ENCODE measurements at places on chromosomes 11 and 22.
A peak's percentile ranks its signal among the peaks of the same experiment; 100 is the strongest.

GRCh38 chr11:63032457-63032856, 16.8 kb upstream of the SLC22A8 start:
- DNase-seq: no peak

DNA sequence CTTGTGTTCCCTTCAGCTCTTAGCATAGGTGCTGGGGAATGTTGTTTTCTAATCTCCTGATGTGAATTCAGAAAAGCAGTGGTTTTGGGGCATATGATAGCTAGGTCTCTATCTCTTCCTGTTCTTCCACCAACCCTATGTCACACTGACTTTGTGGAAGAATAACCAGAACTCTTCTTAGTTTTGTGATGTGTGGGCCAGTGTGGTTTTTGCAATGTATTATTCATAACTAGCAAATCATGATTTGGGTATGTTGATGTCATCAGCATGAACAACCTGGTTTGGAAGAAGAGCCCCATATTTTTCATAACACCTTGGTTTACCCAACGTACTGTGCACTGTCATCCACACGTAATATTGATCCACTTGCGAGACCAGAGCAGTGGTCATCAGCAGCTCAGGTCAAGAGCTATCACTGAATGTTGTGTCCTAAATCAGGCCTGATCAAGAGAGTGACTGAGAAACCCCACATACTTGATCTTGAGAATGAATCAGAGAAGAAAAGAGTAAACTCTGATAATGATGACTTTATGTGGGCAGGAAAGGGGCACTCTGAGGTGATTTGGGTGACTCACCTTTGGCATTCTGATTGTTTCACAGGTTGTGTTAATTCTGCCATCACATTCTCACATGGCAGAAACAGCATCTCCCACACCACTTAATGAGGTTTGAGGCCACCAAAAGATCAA, 19.4 kb upstream of the MS4A6E start:
- DNase-seq: no peak

DNA sequence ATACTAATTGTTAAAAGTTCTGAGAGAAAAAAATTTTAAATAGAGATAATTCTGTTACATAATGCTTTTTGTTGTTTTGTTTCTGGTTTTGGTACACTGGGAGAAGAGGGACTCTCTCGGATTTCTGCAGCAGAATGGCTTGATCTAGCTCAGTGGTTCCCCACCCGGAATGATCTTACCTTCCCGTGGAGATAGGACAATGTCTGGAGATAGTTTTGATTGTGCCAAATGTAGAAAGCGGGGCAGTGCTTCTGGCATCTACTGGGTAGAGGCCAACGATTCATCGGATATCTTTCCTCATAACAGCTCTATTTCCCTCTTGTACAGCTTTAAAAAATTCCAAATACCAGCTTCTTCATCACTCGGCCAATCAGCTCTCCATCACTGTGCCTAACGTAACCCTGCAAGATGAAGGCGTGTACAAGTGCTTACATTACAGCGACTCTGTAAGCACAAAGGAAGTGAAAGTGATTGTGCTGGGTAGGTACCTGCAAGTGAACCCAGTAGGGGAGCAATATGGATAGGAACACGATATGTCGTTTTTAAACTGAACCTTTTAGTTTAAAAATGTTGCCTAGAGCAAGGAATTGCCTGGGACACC, 13.2 kb downstream of the CRTAM start:
- DNase-seq: peak; percentile 25

DNA sequence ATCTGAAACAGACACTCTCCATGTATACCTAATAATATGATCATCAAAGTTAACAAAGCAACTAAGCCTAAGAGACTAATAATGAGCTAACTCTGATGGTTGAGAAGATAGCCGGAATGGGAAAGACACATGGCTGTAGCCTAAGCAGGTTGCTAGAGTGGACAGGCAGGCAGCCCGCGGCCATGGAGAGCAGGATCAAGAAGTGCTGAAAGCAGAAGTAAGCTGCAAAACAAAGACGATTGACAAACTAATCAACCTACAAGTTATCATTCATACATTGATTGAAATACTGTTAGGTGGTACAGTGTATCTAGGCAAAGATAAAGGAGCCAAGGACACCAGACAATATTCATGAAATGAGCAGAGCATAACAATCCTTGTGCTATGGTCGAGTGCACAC, 29.3 kb downstream of the SLN start:
- DNase-seq: no peak

GRCh38 chr22:30262917-30263741, 3.5 kb downstream of the OSM start:
- DNase-seq: peak; percentile 80

GRCh38 chr22:24938741-24939341, 7.7 kb downstream of the LHFPL7 start:
- DNase-seq: peak; percentile 11

DNA sequence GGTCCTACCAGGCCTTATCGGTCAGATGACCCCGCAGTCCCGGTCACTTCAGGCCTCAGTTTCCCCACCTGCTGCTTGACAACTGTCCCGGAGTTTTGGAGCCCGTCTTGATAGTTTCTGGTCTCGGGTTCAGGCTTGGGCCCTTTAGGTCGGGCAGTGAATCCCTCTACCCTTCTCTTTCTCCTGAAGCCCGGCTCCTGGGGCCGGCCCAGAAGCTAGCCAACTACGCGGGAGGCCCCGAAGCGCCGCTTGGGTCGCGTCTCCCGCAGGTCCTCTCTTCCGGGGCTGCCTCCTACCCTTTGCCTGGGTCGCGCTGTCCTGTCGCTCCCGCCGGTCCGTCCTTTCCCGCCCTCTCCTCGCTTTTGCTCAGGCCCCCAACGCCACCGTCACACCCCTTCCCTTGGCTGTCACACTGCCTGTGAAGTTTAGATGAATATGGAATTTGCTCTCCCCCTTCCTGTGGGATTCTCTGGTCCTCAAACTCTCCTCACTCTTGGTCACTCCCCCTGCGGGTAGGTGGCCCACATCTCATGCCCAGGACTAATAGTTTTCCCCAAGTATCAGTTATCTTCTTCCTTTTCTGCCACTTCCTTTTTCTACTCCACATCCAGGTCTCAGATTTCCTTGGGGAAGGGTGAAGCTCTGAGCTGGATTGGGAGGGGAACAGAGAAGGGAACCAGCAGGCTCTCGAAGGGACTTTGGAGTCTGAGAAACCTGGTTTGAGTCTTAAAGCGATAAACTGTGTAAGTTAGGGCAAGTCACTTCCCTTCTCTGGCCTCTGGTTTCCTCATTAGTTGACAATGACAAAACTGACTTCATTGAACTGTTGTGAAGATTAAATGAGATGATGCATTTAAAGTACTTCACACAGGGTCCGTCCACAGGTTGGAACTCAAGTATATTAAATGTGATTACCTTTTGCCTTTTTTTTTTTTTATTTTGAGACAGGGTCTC, 790 bp downstream of the RAB1B start:
- no peak for DNase-seq

DNA sequence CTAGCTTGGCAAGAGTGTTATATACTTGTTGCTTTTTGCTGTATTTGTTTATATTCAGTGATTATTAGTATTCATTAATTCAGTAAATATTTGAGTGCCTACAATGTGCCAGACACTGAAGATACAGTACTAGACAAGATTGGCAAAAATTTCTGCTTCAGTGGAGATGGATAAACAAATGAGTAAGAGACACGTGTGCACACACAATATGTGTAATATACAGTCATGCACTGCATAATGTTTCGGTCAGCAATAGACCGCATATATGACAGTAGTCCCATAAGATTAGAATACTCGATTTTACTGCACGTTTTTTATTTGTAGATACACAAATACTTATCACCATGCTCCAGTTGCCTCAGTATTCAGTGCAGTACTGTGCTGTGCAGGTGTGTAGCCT, 104.9 kb upstream of the GAL start:
- no peak for DNase-seq

GRCh38 chr11:114036147-114036811, 23.2 kb upstream of the ZBTB16 start:
- DNase-seq: peak; percentile 45

- no peak for DNase-seq
Measured at GRCh38 chr11:15818132-15818842, 538.1 kb downstream of the SOX6 start.

- DNase-seq: no peak
Measured at GRCh38 chr11:1479006-1479677, 7.4 kb downstream of the MOB2 start.

- DNase-seq: no peak
Measured at GRCh38 chr11:77126156-77126775, 1.8 kb upstream of the MYO7A start.

GRCh38 chr11:121636800-121637176, 184.0 kb upstream of the SORL1-AS1 start:
- DNase-seq: no peak

GRCh38 chr11:59901306-59901705, 22.7 kb downstream of the OOSP3 start:
- DNase-seq: no peak

DNA sequence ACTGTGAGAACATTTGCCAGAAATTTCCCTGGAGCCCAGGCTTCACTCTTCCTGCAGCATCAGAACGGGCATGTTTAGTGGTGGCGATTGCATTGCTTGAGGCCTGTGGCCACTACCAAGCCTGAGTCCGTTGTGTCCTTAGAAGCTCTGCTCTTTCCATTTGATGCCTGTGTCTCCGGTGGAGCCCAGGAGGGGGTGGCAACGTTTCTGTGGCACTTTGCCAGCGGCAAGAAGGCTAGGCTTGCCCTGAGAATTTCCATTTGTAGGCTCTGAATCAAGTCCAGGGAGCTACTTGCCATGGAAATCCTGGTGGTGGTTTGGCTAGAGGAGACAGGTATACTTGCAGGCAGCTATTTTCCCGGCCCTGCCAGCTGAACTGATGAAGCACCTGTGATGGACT, 47.1 kb downstream of the ADAMTS8 start:
- no peak for DNase-seq

- DNase-seq: no peak
Measured at GRCh38 chr11:110092515-110093406, at the start of gene ZC3H12C. Gene ZC3H12C, plus strand, starts transcription at chr11:110093392. Its CDS starts 20 bp downstream, at chr11:110093412.

GRCh38 chr11:3224401-3225057, 5.9 kb upstream of the MRGPRG start:
- DNase-seq: no peak

GRCh38 chr11:121890377-121890776, 225.6 kb downstream of the BLID start:
- no peak for DNase-seq

DNA sequence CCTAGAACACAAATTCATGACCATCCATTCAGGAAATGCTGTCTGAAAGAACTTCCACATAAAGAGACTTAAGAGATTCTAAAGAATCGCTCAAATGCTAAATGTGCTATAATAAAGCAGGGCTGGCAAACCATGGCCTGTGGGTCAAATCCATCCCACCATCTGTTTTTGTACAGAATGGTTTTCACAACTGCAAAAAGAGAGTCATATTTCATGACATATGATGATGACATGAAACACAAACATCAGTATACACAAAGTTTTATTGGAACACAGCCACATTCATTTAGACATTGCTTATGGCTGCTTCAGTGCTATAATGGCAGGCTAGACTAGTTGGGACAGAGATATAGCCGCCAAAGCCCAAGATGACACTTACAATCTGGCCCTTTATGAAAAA, 85.1 kb downstream of the RRAS2 start:
- no peak for DNase-seq

GRCh38 chr22:50613291-50613981, 12.8 kb downstream of the MAPK8IP2 start:
- no peak for DNase-seq

GRCh38 chr22:25764270-25765015, 22.5 kb downstream of the MYO18B start:
- DNase-seq: no peak

DNA sequence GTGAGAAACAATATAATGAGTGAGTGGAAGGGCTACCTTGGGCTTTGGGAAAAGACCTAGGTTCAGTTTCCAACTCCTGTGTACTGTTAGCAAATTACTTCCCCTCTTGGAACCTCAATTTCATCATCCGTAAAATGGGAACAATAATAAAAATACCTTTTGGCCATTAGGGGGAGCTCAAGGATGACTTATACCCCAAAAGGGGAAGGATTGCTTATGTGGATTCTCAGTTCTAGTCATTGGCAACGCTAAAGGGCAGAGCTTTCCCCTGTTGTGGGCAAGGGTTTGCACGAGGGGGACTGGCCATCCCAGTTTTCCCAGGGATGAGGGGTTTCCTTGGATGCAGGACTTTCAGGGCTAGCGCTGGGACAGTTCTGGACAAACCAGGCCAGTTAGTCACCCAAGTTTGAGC, 3.1 kb upstream of the COMMD9 start:
- DNase-seq: no peak

DNA sequence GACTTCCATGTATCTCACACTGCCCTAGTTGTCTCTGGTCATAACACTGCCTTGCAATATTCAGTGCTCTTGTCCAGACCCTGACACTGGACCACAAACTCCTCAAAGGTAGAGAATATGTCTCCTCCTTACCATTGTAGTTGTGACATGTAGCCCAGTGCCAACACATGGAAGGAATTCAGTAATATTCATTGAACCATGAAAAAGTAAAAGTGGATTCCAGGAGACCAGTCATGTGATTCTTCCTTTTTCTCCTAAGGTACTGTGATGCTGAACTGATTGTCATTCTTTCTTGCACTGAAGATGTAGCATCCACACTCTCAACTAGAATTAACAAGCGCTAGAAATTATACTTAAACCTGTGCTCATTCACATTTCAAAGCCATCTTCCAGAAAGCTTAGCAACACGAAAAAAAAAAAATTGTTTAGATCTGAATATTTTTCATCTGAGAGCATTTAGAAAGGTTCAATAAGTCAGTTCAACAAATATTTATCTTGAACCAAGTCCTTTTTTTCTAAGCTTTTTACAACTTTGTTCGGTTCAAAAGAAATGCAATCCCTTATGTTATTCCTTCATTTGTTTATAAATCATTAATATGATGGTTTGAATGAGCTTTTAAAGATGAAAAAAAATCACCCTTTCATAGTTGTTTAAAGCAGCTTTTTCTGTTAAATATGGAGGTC, 224.7 kb upstream of the BLID start:
- DNase-seq: no peak

GRCh38 chr22:21926728-21927127, 25.9 kb downstream of the PPM1F start:
- no peak for DNase-seq

- DNase-seq: no peak
Measured at GRCh38 chr11:133946541-133947318, 10.0 kb downstream of the IGSF9B start.

GRCh38 chr11:34344768-34345539, 12.9 kb downstream of the ABTB2 start:
- no peak for DNase-seq
